Activated naive CD4-positive, alpha-beta T cell treated with anti-CD3 and anti-CD28 coated beads, Interleukin-2, amount 50 U/mL, for 72 hours (primary cell): ENCODE measurements at places on chromosomes 7 and 10. TPM values are rescaled to one million over a fixed set of nuclear protein-coding genes. Genes with fewer than 3 reads are reported as not detected.

DNA sequence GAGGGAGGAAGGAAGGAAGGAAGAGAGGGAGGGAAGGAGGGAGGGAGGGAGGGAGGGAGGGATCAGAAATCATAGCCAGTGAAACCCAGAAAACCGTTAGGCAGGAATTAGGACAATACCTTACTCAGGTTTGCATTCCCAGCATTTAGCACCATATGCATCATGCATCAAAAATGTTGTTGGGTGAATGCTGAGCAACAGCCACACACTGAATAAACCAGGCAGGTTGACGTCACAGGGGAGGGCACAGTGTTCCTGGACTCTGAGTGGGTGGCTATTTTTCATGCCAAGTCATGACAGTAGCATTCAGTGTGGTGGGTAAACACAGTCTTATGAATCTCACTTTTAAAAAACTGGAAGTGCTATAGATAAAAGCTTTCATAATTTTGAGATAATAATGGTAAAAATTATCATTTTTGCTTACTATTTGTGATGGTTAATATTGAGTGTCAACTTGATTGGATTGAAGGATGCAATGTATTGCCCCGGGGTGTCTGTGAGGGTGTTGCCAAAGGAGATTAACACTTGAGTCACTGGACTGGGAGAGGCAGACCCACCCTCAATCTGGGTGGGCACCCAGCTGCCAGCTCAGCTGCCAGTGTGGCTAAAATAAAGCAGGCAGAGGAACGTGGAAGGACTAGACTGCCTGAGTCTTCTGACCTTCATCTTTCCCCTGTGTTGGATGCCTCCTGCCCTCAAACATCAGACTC, 199.1 kb upstream of the PRKCQ start:
- DNase-seq, result no peak

DNA sequence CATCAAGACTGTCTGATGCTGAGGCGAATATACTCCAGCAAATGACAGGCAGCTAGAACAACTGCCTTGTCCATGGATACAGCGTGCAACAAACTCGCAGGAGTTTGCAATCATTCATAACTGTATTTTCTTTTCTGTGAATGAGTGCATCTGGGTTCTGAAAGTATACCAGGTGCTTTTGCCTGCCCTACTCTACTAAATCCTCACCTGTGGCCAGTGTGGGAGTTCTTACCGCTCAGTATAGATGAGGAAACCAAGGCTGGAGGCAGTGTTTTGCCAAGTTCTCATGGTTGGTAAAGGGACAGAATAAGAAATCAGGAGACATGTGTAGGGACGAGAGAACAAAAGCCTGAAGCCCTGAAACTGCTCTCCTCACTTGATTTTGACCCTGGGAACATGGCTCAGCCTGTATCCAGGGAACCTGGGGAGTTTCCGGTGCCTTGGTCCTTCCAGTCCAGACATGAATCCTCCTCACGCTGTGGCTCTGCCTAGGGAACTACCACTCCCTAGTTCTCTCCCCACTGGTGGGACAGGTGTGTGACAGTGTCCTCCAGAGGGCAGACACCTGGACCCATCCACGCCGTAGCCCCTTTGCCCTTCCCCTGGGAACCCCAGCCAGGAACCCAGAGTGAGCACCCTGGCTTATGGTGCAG, 142.0 kb downstream of the CDH23 start:
- DNase-seq, result no peak

- no peak for DNase-seq
These were observed 245.4 kb downstream of the AUTS2 start for GRCh38 chr7:69843653-69844052.

GRCh38 chr10:133179128-133179520, 19.1 kb downstream of the KNDC1 start:
- DNase-seq, result no peak

Gene GPNMB
- total RNA-seq, result 2.4 TPM

Gene CCL24
- total RNA-seq, result not detected

Gene PNLIPRP2
- total RNA-seq, result not detected
